NCI-H1930 (cell line): ENCODE measurements at places on chromosomes 11 and 22.

DNA sequence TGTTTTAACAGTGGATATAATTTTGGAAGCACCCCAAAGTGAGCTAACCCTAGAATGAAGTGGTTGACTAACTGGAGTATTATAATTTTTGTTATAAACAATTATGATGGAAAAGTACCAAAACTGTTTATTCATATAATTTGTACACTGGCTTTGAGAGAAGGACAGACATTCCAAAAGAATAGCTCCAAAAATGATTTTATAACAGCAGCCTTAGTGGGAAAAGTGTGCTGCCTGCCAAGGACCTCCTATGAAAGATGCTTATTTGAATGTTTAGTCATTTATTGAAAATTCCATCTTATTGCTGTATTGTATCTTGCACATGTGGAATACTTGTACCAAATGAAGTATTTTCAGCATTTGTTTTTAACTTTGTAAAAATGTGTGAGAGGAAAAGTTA, 169.8 kb downstream of the GUCY1A2 start:
- DNase-seq = no peak

DNA sequence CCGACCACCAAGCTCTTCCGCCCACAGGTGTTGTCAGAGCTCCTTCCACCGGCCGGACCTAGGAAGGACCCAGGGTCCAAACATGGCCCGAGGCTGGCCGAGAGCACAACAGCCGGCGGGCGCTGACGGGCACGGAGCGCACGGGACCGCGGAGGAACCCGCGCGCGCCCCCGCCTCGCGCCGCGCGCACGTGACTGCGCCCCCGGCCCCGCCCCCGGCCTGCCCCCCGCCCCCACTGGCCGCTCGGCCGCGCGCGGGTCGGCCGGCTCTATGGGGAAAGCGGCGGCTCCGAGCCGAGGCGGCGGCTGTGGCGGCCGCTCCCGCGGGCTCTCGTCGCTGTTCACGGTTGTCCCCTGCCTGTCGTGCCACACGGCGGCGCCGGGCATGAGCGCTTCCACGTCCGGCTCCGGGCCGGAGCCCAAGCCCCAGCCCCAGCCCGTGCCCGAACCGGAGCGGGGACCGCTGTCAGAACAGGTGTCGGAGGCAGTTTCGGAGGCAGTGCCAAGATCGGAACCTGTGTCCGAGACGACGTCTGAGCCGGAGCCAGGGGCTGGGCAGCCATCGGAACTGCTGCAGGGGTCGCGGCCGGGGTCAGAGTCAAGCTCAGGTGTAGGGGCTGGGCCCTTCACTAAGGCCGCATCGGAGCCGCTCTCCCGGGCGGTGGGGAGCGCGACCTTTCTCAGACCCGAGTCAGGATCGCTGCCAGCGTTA, at the start of gene OSBP2:
OSBP2 (plus strand) TSS at position 235 of the 711 bp plus-strand sequence; CDS start at position 271, 36 bp downstream.
- DNase-seq = peak; percentile 32

GRCh38 chr11:65428578-65429067, 6.0 kb downstream of the NEAT1 start:
- no peak for DNase-seq

DNA sequence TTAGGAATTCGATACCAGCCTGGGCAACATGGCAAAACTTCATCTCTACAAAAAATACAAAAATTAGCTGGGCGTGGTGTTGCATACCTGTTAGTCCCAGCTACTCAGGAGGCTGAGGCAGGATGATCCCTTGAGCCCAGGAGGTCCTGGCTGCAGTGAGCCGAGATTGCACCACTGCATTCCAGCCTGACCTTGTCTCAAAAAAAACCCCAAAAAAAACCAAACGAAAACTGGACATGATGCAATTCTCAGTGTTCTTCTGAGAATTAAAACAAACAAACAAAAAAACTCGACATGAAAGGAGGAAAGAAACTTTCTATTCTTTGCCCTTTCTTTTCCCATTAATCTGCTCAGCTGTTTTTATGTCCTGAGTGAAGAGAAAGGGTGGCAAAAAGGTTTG, 7.4 kb downstream of the MED17 start:
- no peak for DNase-seq

DNA sequence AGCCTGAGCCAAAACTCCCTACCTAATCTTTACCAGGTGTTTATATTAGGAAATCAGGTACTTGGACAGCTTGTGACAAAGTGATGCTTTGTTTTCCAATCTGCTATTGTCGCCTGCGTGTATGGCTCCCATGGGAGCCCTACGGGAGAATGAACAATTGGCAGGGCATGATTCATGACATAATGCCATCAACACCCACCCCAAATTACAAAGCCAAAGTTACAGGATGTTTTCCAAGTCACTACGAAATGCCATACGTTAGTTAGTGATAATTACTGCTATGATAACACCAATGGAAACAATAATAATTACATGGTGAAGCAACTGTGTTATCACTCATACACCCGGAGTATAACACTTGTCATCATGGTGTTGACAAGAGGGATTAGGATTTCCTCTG, 226.4 kb downstream of the FAM181B start:
- DNase-seq = no peak

GRCh38 chr11:76781046-76781801, 1.9 kb upstream of the TSKU start:
- DNase-seq = no peak

DNA sequence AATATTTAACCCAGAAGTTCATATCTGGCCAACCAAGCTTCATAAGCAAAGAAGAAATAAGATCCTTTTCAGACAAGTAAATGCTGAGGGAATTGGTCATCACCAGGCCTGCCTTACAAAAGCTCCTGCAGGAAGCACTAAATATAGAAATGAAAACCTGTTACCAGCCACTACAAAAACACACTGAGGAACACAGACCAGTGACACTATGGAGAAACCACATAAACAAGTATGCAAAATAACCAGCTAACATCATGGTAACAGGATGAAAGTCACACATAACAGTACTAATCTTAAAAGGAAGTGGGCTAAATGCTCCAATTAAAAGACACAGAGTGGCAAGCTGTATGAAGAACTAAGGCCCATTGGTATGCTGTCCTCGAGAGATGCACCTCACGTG, 311.4 kb downstream of the DYNC2H1 start:
- DNase-seq = no peak

DNA sequence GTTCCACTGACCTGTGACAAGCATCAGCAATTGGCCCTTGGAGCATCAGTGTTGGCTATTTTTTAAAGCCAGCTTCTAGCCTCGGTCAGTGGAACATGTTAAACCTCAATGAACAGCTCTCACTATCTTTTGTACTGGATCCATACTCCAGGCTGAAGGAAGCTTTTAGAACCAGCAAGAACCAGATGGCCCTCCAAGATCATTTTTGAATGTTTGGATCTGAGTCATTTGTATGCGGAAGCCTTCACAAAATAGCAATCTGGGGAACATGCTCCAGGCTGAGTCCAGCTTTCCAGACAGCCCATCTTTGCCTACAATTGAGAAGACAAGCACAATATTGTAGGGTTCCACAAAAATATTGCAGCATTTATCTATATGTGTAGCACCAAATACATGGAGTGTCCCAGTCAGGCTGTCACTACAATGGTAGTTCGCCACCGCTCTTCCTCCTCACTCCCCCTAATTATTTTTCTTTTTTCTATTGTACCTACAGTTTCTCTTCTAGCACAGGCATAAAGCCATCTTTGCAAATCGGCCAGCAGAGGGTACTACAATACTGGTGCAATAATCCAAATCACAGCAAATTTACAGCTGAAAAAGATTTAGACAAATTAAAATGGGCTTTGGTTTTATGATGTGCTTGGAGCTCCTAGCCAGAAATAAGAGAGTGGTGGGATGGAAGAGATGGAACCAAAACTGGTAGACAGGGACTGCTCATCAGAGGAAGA, 177.4 kb upstream of the BLID start:
- DNase-seq = no peak

DNA sequence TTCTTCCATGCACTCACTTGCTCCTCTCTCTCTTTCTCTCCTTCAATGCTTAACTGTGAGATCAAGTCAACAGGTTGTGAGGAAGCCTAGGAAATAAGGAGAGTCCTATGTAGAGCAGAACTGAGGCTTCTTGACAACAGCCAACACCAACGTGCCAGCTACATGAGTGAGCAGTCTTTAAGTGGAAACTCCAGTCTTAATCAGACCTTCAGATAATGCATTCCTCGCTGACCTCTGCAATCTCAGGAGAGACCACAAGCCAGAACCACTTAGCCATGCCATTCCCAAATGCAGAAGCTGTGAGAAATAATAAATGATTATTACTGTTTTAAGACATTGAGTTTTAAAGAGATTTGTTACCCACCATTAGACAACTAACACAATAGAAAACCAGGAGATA, 6.1 kb upstream of the TEAD1 start:
- no peak for DNase-seq

DNA sequence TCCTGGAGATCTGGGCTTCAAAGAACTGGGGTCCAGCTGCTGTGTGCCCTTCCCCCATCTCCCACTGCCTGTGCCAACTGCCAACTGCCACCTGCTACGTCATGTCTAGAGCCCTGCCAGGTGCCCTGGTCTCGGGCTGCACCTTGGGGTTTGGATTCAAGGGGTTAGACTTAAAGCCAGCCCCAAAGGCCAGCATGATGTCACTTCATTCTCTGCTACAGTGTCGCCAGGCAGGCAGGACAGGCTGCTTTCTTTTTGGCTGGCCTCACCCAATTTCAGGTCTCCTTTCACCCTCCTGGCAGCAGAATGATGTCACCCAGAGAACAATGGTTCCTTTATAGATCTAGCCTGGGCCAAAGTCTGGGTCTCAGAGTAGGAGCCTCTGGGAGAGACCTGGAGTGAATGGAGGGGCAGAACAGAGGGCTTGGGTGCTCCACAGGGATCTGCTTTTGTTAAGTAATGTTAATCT, 79.5 kb upstream of the CRYBB3 start:
- DNase-seq = no peak

DNA sequence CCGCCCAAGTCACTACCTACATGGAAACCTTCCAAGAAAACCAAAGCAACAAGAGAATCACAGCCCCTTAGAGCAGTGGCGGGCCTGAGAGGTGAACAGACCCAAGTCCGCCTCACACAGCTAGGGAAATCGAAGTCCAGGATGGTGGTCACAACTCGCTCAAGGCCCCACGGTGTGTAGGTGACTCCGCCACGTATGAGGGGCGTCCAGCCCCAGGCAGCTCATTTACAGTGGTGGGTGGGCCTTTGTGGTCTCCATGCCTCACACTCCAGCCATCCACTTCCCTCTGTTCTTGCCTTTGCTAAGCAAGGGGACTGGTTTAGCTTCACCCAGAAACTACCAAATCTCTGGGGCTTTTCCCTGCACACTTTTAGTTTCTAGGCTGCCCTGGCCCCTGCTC, 9.7 kb upstream of the TCF20 start:
- no peak for DNase-seq

- peak; percentile 12 for DNase-seq
Measured at GRCh38 chr11:134412203-134413042, at the start of gene B3GAT1. B3GAT1 (minus strand) TSS chr11:134412242; CDS start chr11:134387659, 24,583 bp downstream.

DNA sequence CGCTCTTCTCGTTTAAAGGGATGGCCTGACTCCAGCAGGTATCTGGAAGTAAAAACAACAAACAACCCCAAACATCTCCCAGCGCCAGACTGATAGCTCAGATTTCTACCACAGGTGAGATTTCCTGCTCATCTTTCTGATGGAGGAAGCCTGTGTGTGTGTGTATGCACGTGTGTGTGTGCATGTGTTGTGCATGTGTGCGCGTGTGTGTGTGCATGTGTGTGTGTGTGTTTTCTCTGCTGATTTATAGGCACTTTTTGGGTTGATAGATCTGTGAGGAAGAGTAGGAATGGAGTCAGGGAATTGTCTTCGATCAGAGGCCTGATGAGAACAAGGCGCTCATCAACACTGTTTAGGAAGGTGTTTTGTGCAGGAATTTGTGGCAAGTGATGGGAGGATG, 103.0 kb downstream of the PKNOX2 start:
- no peak for DNase-seq

- DNase-seq = no peak
Measured at GRCh38 chr11:70547821-70548670, 149.7 kb downstream of the CTTN start.

DNA sequence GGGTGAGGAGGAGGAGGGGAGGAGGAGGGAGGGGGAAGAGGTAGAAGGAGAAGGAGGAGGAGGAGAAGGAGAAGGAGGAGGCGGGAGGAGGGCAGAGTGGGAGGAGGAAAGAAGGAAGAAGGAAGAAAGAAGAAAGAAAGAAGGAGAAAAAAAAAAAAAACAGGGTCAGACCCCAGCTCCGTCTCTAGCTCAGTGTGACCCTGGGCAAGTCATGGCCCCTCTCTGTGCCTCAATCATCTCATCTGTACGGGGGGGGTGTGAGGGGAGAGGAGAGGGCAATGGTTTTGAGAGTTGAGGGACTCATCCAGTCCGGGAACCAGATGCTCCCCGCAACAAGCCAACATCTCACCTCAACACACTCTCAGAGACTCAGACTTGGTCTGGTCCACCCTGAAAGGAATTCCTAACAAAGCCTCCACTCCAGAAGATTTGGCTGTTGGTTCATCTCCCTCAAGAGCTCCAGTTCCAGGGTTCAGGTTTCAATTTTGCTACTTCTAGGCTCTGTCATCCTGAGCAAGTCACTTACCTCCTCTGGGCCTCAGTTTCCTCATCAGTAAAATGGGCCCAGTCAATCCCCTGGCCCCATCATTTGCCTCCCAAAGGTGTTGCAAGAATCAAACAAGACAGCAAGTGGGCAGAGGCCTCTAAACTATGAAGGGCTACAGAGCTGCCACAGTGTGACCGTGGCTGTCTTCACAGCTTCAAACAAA, 7.7 kb downstream of the CARD10 start:
- no peak for DNase-seq

DNA sequence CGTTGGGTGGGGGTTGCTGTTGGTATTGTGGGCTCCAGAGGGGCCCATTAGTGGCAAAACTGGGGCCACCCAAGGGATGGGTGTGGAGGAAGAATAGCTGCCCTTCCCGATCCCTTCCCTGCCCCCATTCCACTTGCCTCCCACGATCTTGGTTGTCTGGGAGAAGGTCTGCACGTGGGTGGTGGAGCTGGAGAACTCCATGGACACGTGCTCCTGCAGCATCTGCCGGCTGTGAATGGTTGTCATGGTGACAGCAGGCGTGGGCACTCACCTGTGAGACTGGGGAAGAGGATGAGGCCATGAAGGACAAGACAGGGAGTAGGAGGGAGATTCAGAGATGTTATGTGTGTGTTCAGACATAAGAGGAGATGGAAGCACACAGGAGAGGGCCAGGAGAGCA, 2.0 kb downstream of the IGSF22 start:
- DNase-seq = no peak

DNA sequence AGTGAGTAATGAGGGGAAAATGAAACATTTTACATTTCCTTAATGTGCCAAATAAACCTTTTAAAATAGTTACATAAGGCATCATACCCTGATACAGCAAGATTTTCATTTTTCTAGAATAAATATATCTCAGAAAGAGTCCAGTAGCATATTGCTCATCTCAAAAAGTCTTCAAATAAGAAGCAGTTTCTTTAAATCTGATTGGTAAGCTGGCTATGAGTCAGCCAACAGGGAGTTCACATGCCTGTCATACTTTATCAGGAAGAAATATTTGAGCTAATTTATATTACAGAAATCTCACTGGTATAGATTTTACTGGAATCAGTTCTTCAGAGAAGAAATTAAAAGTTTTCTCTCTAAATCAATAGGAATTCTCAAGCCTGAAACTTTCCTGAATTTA, 258.1 kb downstream of the C11orf87 start:
- DNase-seq = no peak

GRCh38 chr22:30514252-30514651, 8.8 kb upstream of the SEC14L4 start:
- no peak for DNase-seq
